ENCODE measurements at places on chromosomes 3 and 15. TPM values are rescaled to one million over a fixed set of nuclear protein-coding genes. Genes with fewer than 3 reads are reported as not detected.

GRCh38 chr15:67564968-67565345, 22.5 kb downstream of the MAP2K5 start:
- no peak for DNase-seq

Gene AMOTL2
- 43.5 TPM for total RNA-seq

DNA sequence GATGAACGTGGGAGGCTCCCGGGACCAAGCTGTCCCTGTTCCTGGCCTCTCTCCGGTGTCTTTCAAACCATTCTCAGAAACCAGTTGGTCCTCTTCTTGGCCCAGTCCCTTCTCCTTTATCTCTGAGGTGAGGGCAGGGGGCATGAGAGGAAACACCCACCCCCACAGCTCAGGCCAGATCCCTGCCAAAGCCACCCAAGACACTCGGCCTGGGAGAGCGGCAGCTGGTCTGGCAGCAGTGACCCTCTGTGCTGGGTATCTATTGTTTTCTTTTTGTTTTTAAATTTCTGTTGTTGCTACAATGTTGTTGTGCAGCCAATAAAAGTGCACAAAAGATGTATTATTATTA, 27.3 kb downstream of the ACSBG1 start:
- no peak for DNase-seq

DNA sequence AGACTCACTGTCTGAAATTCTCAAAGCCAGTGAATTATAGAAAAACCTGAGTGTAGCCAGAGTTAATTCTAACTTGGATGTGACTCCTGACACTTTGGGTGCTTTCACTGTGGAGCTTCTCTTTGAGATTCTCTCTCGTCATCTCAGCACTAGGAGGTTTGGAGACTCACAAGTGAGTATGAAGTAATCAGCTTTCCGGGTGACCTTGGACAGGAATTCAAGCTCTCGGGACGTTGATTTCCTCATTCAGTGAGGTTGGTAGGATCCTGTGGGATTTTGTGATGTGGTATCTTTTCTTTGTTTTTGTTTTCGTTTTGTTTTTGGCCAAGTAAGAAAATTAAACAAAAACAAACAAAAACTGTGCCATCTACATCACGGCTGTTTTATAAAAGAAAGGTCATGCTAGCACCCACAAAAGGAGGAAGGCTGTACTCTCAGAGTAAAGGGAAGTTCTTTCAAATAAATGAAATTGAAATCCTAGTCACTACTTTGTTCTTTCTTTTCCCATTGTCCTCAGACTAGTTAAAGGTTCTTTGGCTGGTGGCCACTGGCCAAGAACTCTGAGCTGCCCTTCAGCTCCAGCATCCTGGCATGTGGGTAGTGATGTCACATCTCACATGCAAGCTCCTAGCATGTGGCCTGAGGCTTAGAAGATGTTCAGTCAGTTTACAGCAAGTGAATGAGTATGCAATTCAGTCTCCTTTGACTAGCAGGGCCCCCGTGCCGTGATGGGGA, 263.3 kb upstream of the TPM1 start:
- no peak for DNase-seq

DNA sequence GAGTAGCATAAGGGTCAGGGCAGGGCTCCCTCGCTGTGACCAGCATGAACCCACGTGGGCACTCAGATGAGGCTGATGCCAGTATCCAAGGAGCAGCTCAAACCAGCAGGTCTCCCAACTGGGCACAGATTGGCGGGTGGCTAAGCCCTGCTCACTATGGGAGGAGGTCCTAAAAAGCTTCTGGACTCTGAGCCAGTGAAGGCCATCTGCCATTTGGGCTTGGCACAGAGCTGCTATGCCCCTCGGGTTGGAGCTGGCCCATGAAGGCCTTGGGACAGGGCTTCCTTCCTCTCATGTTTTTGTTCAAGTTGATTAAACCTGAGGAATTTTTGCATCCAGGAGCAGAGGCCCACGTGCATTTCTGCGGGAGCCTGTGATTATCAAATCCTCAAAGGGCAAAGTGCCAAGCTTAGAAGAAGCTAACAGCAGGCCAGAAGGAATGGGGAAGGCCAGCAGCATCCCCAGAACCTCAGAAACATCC, 4.3 kb upstream of the STRA6 start:
- no peak for DNase-seq

Gene HGD
- total RNA-seq: not detected

GRCh38 chr15:92075764-92076163, 222.3 kb downstream of the SLCO3A1 start:
- no peak for DNase-seq

Measured in sigmoid colon (tissue), 7 donors.